Activated CD4-positive, alpha-beta T cell treated with anti-CD3 and anti-CD28 coated beads, Interleukin-2, amount 50 U/mL, for 48 hours (primary cell): ENCODE measurements at places on chromosomes 11 and 22.

- DNase-seq: no peak
These were observed 898.3 kb downstream of the BRD1 start for GRCh38 chr22:48929276-48929790.

- no peak for DNase-seq
These were observed 145.8 kb downstream of the APOL5 start for GRCh38 chr22:35863432-35863831.

- no peak for DNase-seq
These were observed 57.9 kb downstream of the SHISAL1 start for GRCh38 chr22:44254811-44255210.

GRCh38 chr22:27986937-27987336 is 67.9 kb upstream of the PITPNB start:
- DNase-seq: no peak

GRCh38 chr11:60918251-60918938 is 4.4 kb downstream of the TMEM109 start:
- no peak for DNase-seq

GRCh38 chr22:37169406-37169805 is 18.6 kb downstream of the C1QTNF6 start:
- DNase-seq: no peak

DNA sequence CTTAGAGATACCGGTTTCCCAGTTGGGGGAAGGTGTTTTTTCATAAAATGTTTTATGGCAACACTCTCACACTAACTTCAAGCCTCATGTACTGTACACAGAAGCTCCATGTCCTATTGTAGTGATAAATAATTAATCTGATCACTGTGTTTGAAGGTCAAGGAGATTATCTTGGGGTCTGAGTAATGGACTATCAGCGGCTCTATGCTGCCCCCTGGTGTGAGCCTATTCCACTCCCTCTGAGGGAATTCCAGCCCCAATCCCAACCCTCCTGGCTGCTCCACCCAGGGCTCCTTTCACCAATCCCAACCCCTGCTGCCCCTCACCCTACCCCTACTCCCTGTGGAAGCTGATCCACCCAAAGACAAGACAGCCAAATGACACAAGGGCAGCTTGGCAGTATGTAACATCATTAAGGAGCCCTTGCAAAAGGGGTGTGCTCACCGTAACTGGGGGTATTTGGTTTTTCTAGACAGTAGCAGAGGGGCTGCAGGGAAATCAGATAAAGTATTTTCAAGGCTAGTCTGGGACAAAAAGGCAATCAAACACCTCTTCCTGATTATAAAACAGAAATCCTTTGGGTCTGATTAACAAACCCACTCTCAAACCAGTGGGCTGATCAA is 22.3 kb downstream of the HPS4 start:
- DNase-seq: peak; percentile 54

DNA sequence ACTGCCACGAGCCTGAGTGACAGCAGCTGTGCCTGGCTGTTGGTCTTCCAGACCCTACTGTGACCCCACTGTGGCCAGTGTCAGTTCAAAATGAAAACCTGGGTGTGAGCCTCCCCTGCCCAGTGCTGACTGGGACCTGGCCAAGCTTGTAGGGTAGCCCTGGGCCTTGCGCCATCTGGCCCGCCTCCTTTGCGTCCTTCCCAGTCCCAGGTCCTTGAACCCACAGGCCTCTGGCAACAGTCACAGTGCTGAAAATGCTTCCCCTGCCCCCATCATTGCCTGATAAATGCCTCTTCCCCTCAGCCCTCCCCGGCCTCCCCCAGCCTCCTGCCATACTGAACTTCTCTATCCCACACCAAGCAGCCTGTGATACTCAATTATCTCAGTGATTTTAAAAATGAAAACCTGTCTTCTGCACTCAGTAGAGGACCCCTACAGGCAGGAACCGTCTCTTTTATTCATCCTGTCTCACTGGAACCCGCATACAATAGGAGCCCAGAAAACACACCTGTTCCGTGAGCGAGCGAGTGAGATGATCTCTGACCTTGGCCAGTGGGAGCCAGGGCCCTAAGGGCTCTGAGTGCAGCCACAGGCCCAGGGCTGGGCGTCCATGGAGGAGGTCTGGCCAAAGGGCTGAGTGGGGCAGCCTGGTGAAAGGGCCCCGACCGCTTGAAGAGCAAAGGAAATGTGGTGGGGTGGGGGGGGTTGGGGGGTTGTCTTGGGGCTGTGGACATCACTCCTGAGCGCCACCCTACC is 49.7 kb upstream of the TTLL12 start:
- DNase-seq: no peak

- DNase-seq: no peak
These were observed 10.4 kb downstream of the CCKBR start for GRCh38 chr11:6269994-6270393.

DNA sequence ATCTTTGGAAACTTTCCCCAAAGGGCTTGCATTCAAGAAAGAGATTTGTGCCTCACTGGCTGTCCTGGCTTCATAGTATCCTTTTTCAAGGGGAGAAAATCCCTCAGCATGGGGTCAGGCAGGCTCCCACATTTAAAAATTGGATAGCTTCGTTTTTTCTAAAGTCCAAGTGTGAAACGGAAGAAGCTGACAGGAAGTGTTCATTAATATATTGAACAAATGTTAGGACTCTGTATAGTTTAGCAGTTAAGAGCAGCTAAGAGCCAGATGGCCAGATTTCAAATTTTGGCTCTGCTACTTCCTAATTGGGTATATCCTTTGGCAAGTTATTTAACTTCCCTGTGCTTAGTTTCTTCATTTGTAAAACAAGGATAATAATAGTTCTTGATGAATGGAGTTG is 354.9 kb upstream of the FAT3 start:
- DNase-seq: no peak

- no peak for DNase-seq
These were observed 29.4 kb downstream of the APOL6 start for GRCh38 chr22:35677460-35678187.

DNA sequence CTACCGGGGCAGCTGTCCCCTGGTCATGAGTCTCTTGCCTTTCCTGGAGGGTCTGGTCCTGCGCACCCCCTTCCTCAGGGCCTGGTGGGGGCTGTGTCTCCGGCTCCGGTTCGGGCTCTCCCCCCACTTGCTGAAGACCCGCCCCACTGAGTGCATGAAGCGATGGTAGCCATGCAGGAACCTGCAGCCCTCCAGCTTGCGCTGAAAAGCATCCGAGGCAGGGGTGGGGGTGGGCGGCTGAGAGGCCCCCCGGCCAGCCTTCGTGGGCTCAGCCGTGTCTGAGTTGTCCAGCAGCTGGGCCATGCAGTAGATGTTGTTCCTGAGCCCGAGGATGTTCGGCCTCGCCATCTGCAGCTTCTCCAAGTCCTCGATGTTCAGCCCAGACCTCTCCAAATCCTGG is 2.8 kb downstream of the OSM start:
- DNase-seq: no peak
